ENCODE measurements at places on chromosomes 6 and 20. TPM values are rescaled to one million over a fixed set of nuclear protein-coding genes. Genes with fewer than 3 reads are reported as not detected.

The ZBTB24 gene
- total RNA-seq: 7.5 TPM

The MLN gene
- not detected for total RNA-seq

The BLTP3A gene
- 9.7 TPM for total RNA-seq

The CRISP3 gene
- total RNA-seq: not detected

The VTA1 gene
- 49.8 TPM for total RNA-seq

Measured in dermis blood vessel endothelial cell (primary cell).